Effector CD4-positive, alpha-beta T cell (primary cell): ENCODE measurements at places on chromosomes 5 and 9.

GRCh38 chr5:58933891-58934628, 351.2 kb downstream of the RAB3C start:
- DNase-seq: peak; percentile 13

DNA sequence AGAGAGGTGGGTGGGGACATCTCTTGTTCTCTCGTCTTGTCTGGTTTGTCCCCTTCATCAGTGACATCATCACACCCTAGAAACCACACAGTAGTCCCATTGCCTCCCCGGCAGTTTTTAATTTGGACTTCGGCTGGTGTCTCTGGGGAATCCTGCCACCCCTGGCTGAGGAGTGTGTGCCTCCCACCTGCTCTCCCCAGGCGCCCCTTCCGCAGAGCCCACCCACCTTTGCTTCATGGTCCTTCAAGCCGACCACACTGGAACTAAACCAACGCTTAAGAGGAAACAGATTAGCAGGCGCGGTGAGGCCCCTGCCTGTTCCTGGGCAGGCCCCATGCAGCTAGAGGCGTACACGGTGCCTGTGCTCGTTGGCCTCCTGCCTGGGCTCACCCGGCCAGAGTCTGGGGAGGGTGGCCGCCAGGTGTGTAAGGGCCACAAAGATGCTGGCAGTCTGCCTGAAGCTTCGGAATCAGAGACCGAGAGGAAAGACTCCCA, 107.6 kb upstream of the SPRY4 start:
- peak; percentile 8 for DNase-seq

GRCh38 chr9:16912197-16912596, 41.7 kb upstream of the BNC2 start:
- DNase-seq: no peak

DNA sequence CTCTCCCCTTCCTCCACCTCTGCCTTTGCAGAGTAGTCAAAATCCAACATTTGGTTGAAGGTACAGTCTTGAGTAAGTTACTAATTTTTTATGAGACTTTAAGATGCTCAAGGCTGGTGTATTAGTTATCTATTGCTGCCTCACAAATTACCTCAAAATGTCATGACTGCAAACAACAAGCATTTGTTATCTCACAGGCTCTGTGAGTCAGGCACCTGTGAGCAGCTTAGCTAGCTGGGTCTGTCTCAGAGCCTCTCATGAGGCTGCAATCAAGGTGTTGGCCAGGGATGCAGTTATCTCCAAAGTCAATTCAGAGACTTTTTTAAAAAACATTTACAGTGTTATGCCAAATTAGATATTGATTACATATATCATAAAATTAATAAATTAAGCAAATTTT, 371.3 kb upstream of the RGMB start:
- DNase-seq: no peak

- no peak for DNase-seq
These were observed 56.1 kb downstream of the IRX2 start for GRCh38 chr5:2695200-2695891.

DNA sequence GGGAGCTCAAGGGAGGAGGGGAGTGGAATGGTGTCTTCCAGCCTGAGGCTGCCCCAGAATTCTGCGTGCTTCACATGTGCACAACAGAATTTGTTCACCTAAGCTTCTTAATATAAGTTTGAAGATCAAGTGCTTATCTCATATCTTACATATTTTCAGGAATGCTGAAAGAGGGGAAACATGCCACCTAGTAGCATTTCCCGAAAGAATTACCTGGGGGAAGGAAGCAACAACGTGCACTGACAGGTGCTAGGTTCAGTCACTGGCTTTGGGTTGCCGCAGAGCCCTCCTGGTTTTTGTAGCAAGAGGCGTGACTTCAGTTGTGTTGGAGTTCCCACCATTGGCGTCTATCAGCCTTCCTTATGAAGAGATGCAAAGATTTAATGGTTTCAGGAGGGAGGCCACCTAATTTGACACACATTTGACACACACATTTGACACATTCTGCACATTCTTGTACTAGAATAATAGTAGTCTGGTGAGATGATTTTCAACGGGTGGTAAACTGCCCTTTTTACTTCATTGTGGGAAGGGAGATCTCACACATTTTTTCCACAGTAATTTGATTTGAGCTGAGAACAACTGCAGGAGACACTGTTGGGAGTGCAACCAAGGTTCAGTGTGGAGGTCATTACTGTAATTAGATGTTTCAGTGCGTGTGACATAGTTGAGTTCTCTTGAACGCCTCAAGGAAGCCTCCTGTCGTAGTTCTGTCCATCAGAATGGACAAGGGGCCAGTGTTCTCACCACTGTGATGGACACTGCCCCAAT, 481.3 kb downstream of the CCDC171 start:
- no peak for DNase-seq

DNA sequence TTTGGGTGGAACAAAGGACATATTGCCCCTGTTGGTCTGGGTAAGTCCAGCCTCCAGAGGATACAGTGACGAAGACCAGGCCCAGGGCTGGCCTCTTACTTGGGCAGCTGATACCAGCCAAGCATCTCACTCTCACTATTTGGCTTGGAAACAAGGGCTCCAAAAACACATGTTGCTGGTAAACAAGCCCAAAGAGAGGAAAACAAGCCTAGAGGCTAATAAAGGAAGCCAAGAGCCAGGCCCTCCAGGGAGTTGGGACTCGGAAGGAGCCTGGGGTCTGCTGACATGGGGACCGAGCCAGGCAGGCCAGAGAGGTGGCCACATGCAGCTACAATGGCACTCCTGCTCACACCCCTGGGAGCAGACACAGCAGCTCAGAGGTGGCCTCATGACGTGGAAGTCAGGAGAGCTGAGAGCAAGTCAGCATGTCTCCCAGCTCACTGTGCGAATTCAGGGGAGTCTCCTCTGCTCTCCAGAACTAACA, 5.7 kb downstream of the SPARC start:
- DNase-seq: no peak

GRCh38 chr9:95516734-95517558, at the start of gene PTCH1:
Gene PTCH1 (minus strand): TSS chr9:95516971.
- DNase-seq: peak; percentile 32

DNA sequence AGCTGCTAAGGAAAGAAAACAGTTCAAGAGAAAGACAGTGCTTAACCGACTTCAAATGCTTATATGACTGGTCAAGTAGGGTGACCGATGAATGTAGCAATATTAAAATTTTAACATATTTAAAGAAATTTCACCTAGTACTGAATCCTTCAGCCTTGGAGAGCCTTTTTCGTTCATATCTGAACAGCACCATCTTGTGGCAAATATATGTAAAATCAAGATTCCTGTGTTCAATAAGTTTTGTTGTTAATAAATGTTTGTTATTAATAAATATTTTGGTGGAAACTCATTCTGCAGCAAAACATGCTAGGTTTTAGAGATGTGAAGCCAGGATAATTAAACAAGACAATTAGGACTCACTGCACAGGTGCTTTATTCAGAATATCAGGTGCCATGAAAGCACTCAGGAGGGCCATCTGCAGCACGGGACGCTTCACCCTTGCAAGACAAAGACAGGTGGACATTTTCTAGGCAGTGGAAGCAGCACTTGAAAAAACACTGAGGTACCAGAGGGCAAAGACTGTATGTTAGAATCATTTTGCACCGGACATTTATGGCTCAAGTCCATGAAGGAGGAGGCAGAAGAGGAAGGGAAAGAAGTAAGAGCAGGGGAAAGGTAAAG, 15.6 kb downstream of the TICAM2 start:
- no peak for DNase-seq

DNA sequence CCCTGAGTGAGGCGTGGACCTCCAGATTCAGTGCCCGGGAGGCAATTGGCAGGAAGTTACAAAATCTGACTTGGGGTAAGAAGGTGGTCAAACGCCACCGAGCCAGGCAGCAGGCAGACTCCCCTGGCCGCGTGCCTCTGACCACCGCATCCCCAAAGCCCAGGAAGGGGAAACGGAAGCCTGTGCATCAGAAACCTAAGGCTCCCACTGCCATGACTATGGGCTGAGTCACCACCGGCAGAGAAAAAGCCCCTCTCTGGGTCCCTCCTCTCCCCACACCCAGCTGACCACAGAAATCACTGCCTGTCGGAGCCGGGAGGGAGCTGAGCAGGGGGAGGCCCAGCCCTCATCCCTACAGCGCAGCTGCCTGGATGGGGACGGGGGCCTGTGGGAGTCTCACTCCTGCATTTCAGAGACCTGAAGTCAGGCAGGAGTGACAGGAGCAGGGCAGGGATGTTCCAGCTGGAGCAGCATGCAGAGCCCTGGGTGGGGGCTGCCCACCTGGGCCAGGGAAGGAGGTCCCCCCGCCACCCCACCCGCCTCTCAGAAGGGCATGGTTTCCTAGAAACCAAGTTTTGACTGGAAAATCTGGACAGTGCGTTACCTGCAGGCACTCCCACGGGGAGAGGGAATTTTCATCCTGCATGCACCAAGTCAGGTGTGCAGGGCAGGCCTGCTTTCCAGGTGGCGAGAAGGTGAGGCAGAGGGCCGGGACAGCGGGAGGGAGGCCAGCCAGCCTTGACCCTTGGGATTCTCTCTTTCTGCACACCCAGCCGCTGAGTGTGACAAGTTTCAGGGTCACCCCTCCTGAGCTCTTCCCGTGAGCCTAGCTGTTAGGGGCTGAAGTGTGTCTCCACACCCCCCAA, 68.2 kb downstream of the LRSAM1 start:
- no peak for DNase-seq

DNA sequence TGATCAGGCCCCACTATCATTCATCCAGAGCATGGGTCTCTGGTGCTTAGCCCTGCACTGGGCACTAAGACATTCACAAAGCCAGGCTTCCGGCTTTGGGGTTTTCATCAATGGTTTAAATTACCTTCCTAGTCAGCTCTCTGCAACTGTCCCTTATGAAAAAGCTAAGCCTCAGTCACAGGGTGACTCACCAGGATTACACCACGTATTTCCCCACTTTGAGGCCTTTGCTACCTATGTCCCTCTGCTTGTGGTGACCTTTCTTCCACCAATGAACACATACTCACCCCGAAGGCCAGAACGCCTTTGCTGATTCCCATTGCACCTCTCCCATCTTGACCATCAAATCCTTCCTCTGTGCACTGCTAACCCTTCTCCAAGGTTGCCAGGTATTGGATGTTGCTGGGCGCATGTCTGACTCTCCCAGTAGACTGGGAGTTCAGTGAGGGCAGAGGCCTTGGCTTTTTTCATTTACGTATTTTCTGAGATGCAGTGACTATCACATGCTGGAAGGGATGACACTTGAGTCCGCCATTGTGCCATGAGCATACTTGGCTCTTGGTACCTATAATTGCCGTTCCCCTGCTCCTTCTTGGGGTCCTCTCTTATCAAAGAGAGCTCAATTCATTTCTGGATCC, 58.7 kb upstream of the TNFSF8 start:
- DNase-seq: no peak

DNA sequence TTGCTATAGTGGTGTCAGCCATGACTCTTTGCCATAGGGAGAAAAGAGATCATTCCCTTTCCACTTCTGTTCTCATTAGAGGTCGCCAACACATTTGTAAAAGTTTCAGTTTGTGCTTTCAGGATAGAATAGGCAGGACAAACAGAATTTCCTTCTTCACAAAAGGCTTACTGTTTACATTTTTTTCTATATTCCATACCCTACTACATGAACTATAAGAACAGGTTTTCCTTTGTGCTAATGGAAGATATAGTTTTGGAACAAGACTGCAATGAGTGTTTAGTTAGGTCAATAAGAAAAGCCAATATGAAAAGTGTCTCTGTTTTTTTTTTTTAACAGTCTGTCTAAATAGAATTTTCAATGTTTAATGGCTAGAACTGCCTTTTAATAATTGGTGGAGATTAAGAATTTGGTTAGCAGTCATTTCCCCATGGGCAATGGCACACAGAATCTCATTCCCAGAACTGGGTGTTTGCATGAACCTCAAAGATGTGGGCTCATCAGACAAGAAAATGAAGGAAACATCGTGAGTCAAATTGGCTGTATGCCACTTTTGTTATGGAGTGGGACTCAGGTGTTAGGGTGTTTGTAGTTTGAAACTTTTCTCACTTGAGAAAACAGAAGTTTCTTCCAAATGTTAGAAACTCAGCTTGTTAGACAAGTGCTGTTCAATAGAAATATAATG, 75.2 kb upstream of the PRLR start:
- no peak for DNase-seq

DNA sequence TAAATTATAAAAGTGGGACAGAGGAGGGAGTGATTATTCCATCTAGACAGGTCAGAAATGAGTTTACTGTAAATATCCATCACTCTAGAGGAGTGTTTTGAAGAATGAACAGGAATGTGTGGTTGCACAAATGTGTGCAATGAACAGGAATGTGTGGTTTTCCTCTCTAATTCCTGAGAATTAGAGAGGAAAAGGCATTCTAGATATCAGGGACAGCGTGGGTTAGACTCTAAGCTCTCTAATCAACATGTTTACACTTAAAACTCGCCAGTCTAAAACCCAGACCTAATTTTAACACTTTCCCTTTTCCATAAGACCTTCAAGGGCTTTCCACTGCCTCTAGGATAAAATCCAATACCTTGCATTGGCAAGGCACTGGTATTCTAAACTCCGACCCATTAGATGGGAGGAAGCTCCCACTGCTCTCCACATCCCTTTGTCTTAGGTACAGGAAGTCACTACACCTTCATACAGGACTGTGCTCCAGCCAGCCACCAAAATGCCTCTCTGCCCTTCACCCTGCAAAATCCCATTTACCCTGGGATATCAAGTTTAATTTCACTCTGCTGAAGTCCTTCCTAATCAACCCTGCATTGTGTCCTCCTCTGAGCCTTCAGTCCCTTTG, 67.9 kb downstream of the NFIB start:
- no peak for DNase-seq

DNA sequence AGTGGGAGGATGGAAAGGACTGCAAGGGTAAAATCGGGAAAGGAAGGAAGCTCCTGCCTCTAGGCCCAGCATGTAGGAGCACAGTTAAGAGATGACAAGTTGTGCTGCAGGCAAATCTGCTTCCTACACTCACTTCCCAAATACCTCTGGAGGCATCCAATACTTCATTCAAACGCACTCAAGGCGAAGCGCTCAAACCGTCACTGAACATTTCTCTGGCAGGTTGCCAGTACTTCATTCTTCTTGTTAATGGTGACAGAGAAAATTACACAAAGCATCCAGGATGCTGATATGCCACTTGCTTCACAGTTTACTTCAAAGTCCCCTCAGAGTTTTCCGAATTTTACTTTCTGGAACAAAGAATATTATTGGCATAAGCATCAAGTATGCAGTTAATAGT, 59.8 kb downstream of the NREP start:
- DNase-seq: no peak

DNA sequence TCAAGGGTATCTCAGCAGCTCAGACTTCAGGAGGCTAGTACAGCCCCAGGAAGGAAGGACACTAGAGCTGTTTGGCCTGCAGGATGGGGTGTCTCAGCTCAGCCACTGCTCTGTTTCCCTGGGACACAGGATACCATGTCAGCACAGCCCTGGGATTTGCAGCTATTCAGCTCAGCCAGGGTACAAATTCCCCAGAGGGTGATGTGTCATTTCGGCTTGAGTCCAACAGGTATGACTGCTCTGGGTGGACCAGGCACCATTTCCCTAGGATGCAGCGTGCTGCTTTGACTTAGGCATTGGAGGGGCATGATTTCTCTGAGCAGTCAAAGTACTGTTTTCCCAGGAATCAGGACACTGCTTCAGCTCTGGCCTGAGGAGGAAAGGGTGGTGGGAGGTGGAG, 130.1 kb downstream of the ARSB start:
- no peak for DNase-seq

GRCh38 chr5:80251636-80252035, 4.2 kb downstream of the SERINC5 start:
- DNase-seq: no peak
